HTR-8/SVneo (cell line): ENCODE measurements at places on chromosomes 2 and 18.

DNA sequence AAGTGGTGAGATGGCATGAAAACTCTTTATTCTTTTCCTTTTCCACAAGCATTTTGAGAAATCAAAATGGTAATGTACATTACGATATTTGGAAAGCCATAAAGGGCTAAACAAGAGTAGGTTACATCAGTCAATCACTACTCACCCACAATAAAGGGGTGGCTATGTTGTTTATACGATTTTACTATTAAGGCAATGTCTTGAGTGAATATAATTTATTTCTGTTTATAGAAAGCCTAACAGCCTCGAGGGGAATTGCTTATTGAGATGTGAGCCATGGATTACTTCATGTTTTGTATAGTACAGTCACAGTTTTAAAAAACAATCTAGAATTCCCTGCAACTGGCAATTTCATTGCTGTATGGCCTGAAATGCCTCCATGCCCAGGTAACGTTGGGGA is 237.5 kb upstream of the RBBP8 start:
- DNase-seq = no peak

- DNase-seq = no peak
Observed at GRCh38 chr2:1993711-1994682, 249.7 kb upstream of the PXDN start.

GRCh38 chr2:45002686-45003085 is 6.6 kb downstream of the SIX2 start:
- no peak for DNase-seq

DNA sequence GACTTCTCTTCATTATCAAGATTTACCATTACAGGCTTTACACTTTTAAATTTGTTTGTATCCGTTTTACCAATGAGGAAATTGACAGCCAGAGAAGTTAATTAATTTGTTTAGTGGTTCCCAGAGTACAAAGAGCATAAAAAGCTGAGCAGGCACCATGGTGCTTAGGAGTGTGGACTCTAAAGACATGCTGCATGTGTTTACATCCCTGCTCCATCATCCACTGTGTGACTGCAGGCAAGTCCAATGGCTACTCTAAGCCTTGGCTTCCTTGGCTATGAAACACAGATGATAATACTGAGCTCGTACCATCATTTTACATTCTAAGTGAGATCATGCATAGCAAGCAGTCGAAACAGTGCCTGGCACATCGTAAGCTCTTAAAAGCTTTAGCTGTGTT is 108.0 kb upstream of the SLC35G4 start:
- DNase-seq = no peak

- DNase-seq = no peak
Observed at GRCh38 chr2:79721966-79722365, 209.1 kb downstream of the CTNNA2 start.

DNA sequence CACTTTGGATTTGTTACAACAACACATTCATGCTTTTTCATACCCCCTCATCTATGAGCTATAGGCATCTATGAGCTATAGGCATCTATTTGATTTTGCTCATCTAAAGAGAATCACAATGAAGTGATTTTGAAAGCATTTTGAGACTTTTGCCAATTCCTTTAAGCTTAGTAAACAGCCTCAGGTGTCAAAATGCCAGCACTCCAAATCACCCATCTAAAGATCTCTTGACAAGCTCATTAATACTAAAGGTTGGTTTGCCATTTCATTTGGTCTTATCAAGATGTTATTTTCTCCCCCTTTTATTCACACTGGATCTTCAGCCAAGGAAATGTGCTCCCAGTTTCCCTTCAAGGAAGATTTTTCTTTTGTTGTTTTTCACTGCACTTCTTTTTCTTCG is 110.7 kb upstream of the TLK1 start:
- no peak for DNase-seq

GRCh38 chr2:152425765-152426727 is 91.1 kb downstream of the FMNL2 start:
- DNase-seq = no peak

GRCh38 chr18:66792466-66792865 is 188.6 kb upstream of the CDH19 start:
- no peak for DNase-seq

DNA sequence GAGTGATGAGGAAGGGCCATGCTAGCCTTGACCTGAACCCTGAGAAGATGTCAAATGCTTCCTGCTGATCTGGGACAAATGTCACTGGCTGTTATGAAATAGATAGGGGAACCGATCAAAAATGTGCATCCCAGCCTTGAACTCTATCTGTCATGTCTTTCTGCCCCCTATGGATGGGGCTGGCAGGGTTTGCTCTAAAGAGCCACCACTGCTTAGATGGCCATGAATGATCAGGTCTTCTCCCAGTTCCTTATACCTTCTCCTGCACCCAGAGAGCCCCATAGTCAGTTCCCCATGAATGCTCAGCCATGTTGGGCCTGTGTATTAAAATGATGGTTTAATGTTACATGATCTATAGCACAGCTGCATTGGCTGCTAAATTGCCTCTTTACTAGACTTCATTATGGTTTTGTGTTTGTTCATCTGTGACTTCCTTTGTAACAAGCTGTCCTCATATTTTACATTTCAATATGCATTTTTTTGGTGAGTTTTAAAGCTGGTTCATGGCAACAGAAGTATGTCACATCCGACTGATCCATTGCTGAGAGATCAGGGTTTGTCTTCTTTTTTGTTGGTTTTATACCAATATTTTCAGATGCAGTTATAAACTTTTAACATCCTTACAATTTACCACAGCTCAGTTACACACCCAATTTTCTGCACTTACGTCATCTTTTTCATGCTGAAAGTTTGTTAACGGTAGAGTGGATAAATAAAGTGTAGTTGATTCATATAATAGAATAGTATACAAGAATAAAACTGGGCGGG is 56.3 kb upstream of the SMAD2 start:
- DNase-seq = no peak

DNA sequence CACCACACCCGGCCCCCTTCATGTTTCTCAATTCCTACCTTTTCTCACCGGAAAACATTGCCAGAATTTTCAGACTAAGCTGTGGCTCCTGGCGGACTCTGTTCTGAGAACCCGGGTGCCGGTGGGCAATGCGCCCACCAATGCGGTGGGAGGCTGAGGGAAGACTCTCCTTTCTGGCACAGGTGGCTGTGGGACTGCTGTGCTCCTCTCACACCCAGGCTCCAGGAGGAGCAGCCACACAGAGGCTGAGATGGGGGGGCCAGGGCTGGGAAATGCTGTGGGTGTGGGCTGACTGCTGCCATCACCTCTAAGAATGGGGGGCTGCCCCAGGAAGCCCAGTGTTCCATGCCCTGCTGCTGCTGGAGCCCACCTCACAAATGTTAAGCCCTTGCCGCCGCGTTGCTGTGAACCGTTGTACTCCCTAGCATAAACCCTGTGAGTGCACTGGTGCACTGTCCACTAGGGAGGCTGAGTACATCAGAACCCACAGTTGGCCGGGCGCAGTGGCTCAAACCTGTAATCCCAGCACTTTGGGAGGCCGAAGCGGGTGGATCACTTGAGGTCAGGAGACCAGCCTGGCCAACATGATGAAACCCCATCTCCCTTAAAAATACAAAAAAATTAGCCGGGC is 152.6 kb downstream of the LDLRAD4 start:
- DNase-seq = no peak

GRCh38 chr2:240326886-240327285 is 108.6 kb upstream of the GPC1 start:
- no peak for DNase-seq

DNA sequence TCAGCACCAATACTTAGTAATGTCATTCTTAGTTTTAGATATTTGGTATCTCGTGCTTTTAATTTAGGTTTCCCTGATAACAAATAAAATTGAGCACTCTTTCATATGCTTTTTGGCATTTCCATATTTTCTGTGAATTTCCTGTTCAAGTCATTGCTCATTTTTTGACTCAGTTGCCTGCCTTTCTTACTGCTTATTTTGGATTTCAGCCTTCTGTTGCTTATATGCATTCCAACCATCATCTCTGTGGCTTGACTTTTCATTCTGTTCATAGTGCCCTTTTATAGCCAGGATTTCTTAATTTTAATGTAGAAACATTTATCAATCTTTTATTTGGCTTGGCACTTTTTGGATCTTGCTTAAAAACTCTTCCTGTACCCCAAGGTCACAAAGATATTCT is 14.5 kb upstream of the KIF3C start:
- no peak for DNase-seq

DNA sequence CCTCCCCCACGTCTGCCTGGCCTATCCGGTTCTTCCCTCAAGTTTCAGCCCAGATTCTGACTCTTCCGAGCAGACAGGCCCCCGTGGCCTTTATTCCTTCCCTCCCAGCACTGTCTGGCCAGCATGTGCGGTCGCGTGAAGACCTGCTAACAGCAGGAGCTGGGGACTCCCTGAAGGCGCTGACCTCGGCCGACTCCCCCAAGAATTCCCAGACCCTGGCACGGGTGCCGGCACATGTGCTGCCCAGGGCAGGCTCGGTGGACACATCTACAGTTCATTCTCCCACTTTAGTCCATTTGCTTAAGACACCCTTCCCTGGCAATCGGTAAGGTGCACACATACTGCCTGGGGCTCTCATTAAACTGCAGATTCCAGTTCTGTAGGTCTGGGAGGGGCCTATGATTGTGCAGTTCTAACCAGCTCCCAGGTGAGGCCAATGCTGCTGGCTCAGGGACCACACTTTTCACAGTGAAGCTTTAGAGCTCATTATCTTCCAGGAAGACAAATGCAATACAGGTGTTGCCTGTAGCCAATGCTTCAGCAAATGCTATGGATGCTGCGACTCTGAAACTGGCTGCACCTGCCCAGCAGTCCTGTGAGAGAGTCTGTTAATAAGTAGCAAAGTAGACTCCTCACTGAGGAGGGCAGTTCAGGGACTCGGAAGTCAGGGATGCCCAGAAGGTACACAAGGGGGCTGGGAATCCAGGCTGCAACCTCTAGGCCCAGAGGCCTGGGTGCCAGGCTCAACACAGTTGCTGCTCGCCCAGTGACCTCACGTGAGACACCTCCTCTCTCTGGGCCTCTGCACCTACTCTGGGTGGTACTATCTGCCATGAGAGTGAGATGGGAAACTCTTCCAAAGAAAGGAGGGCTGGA is 45.4 kb upstream of the TAF1B start:
- no peak for DNase-seq

- DNase-seq = peak; percentile 76
Observed at GRCh38 chr2:38535744-38536506, 66.8 kb downstream of the HNRNPLL start.

GRCh38 chr2:64937687-64938491 is 51.3 kb upstream of the SLC1A4 start:
- DNase-seq = no peak

GRCh38 chr2:25309402-25309801 is 32.3 kb downstream of the DNMT3A start:
- DNase-seq = peak; percentile 58

DNA sequence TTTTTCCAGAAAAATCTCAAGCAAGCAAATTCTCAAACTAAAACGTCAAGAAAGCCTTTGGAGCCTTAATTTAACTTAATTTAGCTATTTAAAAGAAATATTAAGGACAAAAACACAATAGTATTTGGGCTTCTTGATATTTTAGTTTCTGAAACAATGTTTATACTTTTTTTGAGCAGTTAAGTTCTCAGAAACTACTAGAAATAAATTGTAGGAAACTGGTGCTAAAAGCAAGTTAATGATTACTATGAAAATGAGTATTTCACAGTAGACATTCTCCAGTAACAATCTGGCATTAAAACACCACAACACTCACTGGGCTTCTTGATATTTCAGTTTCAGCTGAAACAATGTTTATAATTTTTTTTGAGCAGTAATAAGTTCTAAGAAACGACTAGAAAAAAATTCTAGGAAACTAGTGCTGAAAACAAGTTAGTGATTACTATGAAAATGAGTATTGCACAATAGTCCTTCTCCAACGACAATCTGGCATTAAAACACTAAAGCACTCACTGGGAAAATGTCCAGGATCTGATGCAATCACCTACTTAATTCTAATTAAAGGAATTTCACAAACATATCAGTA is 45.1 kb downstream of the TRAK2 start:
- no peak for DNase-seq

- no peak for DNase-seq
Observed at GRCh38 chr2:157258520-157259326, 1.2 kb downstream of the GALNT5 start.

GRCh38 chr2:112869258-112869842 is 32.8 kb upstream of the IL1B start:
- DNase-seq = peak; percentile 53

- no peak for DNase-seq
Observed at GRCh38 chr2:238381341-238382115, 45.2 kb upstream of the ASB1 start.

DNA sequence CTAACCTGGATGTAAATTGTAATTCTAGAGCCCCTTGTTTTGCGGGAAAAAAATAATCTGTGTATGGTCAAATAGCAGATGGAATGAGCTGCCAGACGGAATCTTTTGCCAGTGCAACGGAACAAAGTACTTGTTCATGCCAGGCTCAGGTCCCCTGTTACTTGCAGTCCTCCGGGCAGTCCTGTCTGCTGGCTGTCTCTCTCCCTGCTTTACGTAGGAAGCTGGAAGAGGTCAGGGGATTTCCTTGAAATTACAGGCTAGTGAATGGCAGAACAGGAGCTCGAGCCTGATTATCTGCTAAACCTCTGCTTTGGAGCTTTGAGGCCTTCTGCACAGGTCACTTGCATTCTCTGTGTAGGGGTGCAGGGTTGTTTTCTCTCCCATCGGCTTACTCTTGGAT is 54.8 kb downstream of the LRRFIP1 start:
- DNase-seq = no peak

DNA sequence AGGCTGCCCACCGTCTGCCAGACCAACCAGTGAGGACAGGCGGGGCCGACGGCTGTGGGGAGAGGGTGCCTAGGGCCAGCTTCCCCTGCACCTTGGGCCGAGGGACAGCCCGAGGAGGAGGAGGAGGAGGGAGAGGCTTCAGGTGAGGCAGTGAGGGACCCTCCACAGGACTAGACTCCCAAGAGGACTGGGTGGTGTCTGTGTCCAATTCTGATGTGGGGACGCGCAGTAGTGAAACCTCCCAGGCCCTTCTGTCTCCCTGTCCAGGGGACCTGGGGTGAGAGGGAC is 19.8 kb upstream of the ASB1 start:
- no peak for DNase-seq

DNA sequence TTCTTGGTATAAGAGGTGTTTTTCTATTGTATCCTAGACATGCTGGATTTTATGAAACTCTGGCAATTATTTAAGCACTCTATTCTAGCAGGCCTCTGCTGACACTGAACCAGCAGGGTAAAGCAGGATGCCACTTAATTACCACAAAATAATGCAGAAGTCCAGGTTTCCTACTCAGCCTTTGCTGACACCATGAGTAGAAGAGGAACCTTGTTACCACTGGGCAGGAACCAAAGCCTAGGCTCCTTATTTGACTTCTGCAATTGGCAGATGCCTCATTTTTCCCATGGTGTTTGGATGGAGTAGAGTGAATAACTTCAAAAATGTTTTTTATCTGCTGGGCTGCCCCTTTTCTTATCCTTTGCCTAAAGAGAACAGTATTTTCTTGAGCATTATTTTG is 60.8 kb downstream of the THNSL2 start:
- DNase-seq = no peak

DNA sequence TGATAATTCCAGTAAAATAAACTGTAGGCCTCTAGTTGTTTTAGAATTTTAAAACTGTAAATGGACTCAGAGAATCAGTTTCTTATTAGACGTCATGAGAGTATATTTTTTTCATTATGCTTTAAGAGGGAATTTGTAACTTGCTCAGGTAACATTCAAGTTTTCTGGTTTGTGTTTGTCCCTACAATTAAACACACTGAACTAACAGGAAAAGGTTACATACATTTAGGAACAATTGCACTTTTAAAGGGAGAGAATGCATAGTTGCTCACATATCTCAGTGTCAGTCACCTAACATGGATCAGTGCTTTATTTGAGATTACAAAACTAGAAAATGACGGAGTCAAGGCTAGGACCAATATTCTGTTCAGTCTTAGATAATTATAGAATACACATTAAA is 3.1 kb downstream of the COL3A1 start:
- no peak for DNase-seq
